ENCODE measurements at places on chromosomes 7 and 10. TPM values are rescaled to one million over a fixed set of nuclear protein-coding genes. Genes with fewer than 3 reads are reported as not detected.

The EIF3A gene
- 78.3 TPM for total RNA-seq

The SFRP5 gene
- 0.10 TPM for total RNA-seq

The SLC13A1 gene
- total RNA-seq: not detected

The DRGX gene
- not detected for total RNA-seq

The NPC1L1 gene
- total RNA-seq: not detected
